ENCODE measurements at places on chromosomes 2 and 18.

DNA sequence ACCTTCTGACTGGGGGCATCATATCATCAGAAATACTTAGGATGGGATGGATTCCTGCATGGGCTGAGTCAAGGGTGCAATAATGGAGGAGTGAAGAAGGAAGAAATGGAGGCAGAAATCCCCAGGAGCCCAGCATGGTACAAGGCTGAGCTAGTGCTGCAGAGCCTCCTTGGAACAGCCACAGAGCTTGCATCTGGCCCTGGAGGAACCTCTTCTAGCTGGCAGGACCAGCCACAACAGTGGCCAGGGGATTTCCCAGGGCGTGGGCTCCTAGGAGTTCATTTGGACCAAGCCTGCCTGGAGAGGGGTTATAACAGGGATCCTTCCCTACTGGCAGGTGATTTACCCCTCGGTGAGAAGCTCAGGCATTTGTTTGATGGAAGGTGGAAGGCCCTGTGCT lies 4.7 kb upstream of the IL37 start:
- no peak for DNase-seq

DNA sequence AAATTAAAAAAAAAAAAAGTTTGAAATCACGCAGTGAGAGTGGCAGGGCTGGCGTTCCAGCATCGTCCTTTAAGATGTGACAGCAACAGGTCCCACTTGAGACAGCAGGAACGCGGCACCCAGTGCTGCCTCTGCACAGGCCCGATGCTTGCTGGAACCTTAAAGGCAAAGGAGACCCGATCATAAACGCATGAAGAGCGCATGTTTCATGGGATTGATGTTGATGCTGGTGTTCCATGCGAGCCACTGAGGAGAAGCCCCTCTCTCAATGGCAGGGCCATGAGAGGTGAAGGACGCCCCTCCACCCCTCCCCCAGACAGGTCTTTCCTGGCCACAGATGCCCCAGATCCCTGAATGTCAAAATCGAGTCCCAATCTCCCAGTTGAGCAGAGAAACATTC lies 17.9 kb upstream of the ALPI start:
- no peak for DNase-seq

GRCh38 chr2:105454801-105455485 lies 56.1 kb upstream of the FHL2 start:
- DNase-seq, result peak; percentile 89

- peak; percentile 6 for DNase-seq
Observed at GRCh38 chr18:8478166-8478967, 130.9 kb upstream of the RAB12 start.

DNA sequence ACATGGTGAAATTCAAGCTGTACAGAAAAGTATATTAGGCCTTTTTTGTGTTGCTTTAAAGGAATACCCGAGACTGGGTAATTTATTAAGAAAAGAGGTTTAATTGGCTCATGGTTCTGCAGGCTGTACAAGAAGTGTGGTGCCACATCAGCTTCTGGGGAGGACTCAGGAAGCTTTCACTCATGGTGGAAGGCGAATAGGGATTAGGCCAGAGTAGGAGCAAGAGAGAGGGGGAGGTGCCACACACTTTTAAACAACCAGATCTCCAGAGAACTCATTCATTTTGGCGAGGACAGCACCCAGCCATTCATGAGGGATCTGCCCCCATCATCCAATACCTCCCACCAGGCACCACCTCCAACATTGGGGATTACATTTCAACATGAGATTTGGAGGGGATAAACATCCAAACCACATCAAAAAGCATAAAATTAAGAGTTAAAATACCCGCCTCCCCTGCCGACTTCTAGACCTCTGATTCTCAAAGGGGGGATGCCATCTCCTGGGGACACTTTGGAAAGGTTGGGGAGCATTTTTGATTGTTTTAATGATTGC lies 15.1 kb upstream of the LIPG start:
- DNase-seq, result no peak

GRCh38 chr18:70491734-70492348 lies 203.0 kb downstream of the SOCS6 start:
- peak; percentile 6 for DNase-seq

GRCh38 chr2:15971351-15971750 lies 31.0 kb downstream of the MYCN start:
- no peak for DNase-seq

DNA sequence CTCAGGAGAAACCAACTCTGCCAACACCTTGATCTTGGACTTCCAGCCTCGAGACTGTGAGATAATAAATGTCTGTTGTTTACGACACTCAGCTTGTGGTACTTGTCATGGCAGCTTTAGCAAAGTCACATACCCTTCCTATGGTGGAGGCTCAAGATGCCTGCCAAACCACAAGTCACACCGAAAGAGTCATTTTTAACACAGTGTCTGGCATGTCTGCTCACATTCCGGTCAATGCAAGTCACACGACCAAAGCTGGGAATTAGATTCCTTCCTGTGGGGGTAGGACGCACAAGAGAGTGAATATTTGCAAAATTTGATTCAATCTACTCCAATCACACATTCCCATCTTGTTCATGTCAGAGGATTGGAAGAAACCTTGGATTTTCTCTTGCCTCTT lies 24.6 kb downstream of the KCNE4 start:
- DNase-seq, result peak; percentile 98

DNA sequence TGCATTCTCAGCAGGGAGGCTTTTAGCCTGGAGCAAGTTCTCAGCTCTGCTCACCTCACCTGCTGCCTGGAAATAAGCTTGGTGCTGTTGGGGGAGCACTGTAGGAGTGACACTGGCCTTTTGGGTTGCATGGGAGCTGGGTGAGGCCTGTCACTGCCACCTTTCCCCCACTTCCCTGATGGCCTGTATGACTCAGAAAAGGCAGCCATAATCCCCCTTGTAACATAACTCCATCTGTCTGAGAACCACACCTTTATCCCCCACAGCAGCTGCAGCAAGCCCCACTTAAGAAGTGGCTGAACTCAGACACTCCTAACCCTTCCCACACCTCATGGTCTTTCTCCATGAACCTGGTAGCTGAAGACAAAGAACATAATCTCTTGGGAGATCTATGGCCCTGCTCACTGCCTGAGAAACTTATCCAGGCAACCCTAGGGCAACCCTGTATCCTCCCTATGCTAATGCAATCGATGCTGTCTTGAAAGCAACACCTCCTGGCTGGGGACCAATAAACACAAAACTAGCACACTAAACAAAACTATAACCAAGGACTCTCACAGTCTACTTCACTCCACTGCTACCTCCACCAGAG lies 258.9 kb upstream of the OSR1 start:
- DNase-seq, result no peak

GRCh38 chr18:48308755-48309575 lies 100.2 kb downstream of the ZBTB7C start:
- no peak for DNase-seq

DNA sequence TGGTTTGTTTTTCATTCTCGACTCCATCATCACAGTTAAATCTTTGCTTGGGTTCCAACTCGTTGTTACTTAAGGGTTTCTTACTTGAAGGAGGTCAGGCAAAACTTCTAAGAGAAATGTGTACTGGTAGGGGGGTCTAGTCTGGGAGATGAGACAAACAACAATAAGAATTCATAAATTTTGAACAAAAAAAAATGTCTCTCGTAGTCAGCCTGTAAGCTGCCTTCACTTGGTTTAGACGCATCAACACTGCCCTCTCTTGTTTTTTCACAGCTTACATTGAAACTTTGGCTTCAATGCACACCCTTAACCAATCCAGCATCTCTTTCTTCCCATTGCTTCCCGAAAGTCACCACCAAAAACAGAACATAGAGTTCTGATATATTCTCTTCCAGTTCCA lies 576.4 kb upstream of the PIK3C3 start:
- DNase-seq, result peak; percentile 45

DNA sequence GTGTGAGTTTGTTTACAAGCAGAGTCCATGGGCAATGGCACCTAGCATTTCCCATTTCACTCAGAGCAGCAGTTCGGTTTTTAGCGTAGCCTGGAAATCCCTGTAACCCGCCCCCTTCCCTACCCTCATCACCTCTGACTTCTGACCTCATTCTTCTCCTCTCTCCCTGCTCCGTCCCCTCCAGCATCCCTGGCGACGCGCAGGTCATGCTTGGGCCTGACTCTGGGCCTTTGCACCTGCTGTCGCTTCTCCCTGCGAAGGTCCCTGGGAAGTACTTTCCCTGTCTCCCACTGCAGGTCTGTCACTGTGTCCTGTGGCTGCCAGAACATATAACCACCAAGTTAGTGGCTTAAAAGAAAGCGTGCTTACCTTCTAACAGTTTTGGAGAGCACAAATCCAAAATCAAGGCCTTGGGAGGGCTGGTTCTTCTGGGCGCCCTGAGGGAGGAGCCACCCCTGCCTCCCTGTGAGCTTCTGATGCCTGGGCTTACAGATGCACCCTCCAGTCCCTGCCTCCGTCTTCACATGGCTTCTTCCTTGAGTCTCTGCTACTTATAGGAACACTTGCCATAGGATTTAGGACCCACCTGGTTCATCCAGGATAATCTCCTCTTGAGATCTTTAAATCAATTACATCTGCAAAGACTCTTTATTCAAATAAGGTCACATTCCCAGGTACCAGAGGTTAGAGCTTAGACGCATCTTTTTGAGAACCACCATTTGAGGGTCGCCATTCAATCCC lies 8.1 kb upstream of the RAB17 start:
- DNase-seq, result no peak

DNA sequence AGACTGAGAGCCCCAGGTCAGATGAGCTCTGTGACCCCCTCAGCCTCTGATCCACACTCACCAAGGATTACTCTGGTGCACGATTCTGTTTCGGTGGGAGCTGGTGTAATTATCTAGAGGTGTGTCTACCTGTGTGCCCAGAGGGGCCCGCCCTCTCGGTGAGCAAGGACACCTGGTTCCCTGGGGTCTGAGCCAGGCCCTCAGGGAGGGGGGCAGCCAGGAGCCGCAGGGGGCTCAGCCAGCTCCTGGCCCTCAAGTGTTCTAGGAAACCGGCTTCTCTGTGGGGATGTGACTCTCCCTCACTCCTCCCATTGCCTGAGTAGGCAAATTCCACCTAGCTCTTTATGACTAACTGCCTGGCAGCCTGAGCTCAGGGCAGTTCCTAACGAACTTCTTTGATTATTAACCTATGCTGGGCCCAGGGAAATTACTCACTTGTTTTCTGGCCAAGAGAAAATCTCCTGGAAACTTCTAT lies 17.4 kb downstream of the AGAP1 start:
- DNase-seq, result peak; percentile 88

DNA sequence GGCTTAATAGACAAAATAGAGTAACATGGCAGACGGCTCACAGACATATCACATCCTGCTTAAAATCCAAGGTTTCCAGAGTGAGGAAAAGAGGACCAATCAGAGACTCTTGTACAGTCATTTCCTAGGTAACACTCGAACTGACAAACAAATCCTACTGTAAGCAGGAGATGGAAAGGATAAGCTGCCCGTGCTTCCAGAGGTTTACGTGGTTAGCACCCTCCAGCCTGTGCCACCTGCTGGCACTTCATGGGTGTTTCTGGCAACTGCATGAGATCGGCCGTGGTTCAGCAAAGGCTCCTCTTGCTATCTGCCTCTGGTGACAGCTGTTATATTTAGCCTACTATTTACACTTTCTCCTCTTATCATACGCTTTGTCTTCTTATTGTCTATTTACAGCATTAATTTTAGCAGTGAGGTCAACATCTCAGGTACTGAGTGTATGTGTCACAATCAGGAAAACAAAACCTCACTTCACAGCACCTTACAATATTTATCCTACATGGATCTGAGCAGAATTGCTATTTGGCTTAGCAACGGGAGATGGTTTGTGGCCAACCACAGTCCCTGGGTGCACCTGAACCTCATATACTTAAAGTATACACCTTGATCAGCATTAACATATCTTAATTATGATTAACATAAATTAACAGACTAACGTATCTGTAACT lies 226.9 kb downstream of the TMEM163 start:
- DNase-seq, result no peak

- DNase-seq, result peak; percentile 37
Observed at GRCh38 chr2:146457221-146457620, 1387.6 kb upstream of the ACVR2A start.

DNA sequence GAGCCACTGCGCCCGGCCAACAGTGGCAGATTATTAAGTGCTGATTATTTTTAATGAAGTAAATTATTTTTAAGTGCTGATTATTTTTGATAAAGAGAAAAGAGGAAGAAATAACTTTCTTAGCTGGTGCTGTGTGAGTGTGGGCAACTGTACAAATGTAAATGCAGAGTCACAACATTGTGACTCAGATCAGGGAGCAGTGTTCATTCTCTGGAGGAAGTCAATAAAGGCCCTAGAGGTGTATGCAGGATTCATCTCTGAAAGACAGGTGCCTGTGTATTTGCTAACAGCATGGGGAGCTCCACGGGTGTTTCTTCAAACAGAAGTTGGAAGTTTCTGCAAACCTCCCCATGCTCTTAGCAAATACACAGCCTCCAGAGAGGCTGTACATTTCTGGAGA lies 6.2 kb downstream of the KRTCAP3 start:
- DNase-seq, result no peak

GRCh38 chr2:188085421-188085820 lies 206.3 kb upstream of the GULP1 start:
- DNase-seq, result no peak

DNA sequence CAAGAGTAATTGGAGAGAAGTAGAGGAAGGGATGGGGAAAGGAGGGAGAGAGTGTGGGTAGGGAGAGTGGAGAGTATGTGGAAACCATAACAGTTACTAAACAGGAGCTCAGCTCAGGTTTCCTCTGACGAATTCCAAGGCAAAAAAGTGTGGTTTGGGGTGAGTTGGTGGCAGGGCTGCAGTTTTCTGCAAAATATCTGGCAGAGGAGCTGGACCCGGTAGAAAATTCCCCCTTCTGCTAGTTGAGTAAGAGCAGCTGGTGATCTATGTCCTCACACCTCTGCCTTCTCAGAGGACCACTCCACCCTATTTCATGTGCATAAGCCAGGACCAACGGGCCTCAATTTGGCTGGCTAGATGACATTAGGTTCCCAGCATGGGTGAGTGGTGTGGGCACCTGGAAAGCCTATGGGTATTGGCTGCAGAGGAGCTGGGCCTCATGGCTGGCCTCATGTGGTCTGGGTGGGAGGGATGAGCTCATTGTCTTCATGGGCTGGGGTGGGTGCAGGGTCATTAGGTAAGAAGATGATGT lies 13.2 kb downstream of the NRP2 start:
- peak; percentile 90 for DNase-seq

DNA sequence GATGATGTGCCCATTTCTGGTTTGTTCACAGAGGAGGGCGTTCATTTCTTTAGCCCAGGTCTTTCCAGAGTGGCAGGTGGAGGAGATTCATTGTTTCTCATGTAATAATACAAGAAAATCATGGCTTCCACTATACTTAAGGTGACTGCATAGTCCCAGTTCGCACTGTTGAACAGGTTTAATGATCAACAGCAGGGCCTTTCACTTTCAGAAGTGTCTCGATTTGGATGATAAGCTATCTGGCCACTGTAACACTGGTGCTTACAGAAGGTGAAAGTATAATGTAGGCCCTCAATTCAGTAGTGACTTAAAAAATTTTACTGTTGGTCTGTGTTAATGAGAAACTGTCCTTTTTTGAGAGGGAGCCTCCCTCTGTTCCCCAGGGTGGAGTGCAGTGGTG lies 1.4 kb downstream of the RMC1 start:
- DNase-seq, result no peak

- DNase-seq, result peak; percentile 90
Observed at GRCh38 chr18:9055185-9055584, 47.3 kb upstream of the NDUFV2 start.

All from astrocyte (in vitro differentiated cells and primary cell).